ENCODE measurements at places on chromosomes 2 and 18.

- no peak for DNase-seq
These were observed 46.5 kb downstream of the RALBP1 start for GRCh38 chr18:9521770-9522169.

GRCh38 chr18:49500201-49500921, 13.3 kb upstream of the C18orf32 start:
- DNase-seq = no peak

DNA sequence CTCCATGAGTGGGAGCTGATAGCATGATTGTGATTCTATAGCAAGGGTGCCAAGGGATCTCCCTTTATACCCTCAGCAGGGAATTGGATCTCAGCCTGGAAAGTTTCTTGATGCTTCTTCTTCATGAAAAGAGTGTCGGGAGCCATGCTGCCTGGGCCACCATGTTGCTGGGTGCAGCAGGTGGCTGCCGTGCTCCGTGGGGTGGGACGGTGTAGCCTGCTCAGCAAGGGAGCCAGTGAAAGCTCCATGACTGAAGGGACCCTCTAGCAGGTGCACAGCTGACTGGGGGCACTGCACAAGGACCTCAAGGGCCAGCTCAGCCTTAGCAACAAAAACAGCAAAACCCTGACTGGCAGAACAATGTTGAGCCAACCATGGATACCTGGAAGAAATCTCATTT, 368.9 kb upstream of the HS6ST1 start:
- no peak for DNase-seq

GRCh38 chr2:162013514-162014475, 60.2 kb downstream of the DPP4 start:
- DNase-seq = no peak

DNA sequence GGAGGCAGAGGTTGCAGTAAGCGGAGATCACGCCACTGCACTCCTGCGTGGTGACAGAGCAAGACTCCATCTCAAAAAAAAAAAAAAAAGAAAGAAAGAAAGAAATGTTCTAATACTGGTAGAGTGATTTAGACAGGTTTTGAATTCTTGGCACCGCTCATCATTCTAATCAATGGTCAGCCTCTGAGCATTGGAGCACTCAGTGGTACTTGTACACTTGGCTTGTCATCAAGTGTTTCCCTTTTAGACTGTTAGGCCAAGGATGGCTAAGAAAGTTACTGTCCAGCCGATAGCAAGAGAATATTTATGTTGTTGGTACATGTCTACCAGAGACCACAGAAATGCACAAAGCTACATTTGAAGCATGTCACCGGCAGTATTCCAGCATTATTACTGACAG, 444.1 kb upstream of the RAB12 start:
- DNase-seq = no peak

DNA sequence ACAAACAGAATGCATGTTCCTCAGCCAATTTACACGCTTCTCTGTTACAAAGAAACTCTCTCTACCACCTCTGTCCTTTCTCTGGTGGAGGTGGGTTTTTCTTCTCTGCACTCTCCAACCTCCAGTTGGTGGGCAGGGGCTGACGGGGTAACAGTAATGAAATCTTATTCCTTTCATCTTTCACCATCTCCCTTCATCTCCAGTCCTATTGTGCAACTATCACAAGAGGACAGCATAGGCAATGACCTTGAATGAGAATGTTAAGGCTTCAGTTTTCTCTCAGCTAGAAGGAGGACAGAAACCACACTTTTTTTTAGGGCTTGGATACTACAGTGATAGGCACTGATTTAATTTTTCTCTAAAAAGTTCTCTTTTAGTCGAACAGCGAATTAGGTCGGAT, 81.7 kb upstream of the NEUROD1 start:
- DNase-seq = no peak

DNA sequence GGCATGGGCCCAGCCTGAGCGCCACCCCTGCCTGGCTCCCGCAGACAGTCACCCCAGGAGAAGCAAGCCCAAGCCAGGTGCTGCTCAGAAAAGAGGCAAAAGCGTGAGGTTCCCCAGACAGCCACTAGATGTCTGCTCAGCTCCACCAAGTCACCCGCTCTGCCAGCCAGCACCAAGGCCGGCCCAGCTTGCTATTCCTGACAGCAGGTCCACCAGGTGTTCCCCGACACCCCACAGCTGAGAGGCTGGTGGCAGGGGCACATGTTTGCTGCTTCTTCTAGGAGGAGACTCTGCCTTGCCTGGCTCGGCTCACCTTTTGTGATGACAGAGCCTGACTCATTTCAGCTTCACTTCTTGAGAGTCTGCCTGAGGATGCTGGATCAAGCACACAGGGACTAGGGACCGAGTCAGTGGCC, 206.7 kb downstream of the MGAT5 start:
- no peak for DNase-seq

DNA sequence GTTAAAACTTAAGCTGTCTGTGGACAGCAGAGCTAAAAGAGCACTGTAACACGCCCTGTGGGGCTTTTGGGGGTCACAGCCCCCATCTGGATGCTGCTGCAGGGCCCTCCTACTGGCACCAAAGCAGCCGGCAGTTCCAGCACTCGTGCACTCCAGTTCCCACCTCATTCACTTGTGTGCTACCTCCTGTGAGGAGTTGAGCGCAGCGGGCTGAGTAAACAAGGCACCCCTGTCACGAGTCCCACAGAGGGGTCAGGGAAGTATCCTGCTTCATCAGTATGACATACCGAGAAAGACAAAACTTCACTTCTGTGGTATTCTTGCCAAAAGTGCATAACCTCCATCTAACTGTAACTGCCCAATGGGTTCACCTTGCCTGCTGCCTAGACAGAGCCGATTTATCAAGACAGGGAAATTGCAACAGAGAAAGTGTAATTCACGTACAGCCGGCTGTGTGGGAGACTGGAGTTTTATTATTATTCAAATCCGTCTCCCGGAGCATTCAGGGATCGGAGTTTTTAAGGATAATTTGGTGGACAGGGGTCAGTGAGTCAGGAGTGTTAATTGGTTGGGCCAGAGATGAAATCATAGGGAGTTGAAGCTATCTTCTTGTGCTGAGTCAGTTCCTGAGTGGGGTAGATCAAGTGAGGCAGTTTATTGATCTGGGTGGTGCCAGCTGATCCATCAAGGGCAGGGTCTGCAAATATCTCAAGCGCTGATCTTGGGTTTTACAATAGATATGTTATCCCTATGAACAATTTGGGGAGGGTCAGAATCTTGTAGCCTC, 41.6 kb downstream of the TMEM17 start:
- DNase-seq = no peak

DNA sequence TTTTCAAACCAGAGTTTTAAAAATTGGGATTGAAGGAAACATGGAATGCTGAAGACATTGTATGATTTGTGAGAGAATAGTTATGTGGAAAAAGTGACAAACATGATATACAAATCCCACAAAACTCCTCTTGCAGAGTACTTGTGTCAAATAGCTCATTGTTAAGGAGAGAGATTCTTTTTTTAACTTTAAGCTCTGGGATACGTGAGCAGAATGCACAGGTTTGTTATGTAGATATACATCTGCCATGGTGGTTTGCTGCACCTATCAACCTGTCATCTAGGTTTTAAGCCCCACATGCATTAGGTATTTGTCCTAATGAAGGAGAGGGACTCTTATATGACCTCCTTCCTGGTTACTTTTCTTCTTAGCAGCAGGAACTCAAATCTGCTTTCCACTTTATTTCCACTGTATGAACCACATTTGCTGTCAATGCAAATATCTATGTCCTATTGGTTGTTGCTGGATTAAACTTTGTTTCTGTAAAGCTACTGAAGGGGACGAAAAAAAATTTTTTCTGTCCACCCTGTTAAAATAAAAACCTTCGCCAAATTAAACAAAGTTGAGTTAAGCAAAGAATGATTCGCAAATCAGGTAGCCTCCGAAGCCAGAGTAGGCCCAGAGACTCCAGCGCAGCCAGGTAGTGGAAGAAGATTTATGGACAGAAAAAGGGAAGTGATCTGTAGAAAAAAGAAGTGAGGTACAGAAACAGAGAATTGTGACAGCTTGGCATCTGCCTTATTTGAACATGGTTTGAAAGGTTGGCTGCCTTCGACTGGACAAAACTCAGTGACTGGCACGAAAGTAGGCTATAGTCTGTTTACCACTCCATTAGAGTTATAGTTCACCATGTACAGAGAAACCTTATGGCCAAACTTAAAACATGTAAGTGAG, 430.1 kb upstream of the CHST9 start:
- no peak for DNase-seq

DNA sequence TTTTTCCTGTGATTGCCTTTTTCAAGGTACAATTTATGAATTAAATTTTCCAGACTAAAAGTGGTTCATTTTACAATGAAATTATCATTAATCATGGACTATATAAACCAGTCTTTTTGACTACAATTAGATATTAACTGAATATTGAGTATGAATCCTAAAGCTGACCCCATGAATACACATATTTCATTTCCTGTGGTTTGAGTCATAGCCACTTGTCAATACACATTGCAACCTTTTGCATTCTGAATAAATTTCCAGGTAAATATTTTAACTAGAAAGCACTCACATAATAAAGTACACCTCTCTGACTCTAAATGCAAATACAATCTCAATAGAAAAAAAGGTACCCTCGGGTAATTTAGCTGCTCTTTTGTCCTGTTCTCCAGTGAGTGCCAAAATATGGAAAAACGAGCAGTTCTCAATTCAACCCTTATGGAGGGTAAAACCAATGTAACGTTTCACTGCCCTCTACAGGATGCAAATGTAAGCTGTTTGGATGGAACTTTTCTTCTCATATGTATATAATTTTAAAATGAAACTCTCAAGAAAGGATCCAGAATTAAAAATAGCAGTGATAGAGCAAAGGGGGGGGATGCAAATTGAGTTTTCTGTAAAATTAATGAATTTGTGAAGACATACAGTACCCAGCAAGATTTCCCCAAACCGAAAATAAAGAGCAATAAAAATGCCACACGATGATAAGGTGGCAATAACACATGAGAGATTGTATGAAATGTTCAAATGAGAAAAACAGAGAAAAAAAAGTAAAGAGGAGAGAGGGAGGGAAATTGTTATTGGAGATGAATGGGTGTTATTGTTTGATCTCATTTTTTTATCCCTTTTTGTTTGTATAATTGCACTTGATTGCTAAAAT, 1795.7 kb upstream of the PIK3C3 start:
- no peak for DNase-seq

Measured in activated CD4-positive, CD25-positive, alpha-beta regulatory T cell treated with anti-CD3 and anti-CD28 coated beads, Interleukin-2, amount 50 U/mL, for 16 hours (primary cell).